ENCODE measurements at places on chromosomes 1 and 21. TPM values are rescaled to one million over a fixed set of nuclear protein-coding genes. Genes with fewer than 3 reads are reported as not detected.

MYOG gene
- 0.66 TPM for polyA plus RNA-seq

DNA sequence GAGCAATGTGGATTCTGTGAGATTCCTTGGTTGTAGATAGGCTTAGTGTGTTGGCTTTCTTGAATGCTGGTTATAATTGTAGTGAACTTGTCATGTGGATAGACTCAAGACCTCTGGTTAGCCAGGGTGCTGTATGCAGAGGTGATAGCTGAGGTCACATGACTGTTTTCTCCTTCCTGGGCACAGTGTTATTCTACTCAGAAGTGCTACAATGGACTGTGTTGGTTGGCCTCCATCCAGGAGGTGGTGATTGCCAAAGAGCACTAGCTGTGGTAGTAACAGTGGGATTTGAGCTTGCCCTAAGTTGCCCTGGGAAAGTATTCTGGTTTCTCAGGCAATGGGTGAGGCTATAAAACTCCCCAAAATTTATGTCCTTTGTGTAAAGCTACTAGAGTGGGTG lies 71.6 kb downstream of the SH3BGR start:
- DNase-seq, result peak; percentile 3

- no peak for DNase-seq
Observed at GRCh38 chr1:43963006-43963405, 6.8 kb upstream of the DPH2 start.

NSL1 gene
- polyA plus RNA-seq, result 34.6 TPM

ABCB10 gene
- 33.3 TPM for polyA plus RNA-seq

ZFP69B gene
- polyA plus RNA-seq, result 2.7 TPM

- DNase-seq, result no peak
Observed at GRCh38 chr1:233015965-233016364, 65.6 kb downstream of the NTPCR start.

DNA sequence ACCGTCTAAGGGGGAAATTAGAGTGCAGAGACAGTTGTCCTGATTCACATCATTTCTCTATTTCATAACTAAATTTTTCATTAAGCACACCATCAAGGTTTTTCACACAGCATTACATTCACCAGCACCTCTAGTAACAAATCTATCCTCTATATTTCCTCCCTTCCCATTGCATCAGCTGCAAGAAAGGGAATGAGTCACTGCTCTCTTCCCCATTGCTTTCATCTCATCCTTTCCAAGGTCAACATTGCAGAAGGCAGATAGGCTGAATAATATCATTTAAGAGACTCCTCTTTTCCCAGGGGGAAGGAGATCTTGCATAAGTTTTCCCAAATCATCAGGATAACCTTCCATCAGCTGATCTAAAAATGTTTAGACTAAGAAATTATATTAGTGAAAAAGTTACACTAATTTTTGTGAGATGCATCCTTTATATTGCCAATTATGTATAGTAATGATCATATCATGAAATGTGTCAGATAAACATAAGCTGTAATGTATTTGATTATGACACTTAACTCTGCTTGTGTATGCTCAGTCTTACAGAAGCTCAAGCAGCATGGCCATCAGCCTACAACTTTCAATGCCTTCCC lies 4.3 kb downstream of the INTS7 start:
- DNase-seq, result no peak

GRCh38 chr1:210922666-210923065 lies 211.3 kb downstream of the KCNH1 start:
- DNase-seq, result no peak

DNA sequence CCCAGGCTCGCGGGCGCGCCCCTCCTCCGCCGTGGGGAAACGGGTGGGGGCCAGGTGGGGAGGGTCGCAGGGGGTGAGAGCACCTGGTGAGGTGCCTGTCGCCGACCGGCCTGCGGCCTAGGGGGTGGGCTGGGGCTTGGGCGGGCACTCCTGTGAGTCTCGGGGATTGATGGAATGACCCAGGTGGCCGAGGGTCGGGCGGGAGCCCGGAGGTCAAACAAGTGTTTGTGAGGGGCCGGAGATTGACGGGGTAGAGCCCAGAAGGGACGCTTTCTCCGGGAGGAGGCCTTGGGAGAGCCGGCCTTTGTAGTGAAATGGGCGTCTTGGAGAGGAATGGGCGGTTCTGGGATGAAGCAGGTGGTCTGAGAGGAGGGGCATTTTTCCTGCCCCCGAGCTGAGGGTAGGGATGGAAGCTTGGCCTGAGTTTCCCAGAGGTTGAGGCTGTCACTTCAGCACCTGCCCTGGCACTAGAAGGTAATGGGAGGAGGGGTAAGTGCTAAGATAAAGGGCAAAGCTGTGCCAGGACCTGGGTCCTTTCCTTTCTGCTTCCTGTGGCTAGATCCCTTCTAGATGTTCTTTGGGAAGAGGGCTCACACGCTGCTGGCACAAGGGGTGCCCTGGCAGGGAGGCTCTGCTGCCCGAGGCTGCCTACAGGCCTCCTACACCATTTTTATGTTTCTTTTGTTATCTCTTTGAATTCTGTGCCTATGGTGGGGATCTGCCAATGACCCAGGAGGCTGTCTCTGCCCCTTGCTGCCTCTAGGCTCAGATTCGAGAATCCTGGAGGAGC lies 56.1 kb downstream of the NDUFS5 start:
- DNase-seq, result no peak

DNA sequence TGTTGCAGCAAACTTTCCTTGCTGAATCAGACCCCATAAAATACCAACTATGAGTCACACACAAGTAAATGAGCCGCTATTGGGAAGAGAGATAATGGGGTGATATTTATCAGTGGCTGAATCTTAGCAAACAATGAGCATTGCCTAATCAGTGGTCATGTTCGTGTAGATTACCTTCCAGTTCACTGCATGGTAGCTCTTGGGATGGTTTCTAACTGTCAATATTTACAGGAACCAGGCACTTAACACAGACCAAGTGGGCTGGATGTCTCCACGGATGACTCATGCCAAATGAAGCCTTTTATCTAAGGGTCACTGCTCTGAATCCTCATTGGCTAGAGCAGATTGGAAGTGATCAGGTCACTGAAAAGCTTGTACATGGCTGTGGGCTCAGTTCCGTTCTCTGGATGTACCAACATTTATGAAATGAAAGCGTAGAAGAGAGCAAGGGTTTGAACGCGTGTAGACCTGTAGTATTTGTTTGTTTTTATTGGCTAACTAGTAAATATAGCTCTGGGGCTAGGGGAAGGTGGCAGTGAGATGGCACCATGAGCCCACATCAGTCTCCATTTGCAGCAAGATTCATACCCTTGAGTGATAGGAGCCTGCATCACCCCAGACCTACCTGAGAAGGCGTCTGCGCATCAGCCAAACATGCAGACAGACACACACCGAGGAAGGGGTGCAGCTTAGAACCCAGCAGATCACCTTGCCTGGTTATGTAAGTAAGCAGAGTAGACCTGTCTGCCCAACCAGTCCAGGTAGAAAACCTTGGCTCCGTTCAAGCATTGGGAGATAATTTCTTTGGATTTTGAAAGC lies 153.3 kb downstream of the TOMM20 start:
- DNase-seq, result peak; percentile 88
